ENCODE measurements at places on chromosomes 7 and 10.

DNA sequence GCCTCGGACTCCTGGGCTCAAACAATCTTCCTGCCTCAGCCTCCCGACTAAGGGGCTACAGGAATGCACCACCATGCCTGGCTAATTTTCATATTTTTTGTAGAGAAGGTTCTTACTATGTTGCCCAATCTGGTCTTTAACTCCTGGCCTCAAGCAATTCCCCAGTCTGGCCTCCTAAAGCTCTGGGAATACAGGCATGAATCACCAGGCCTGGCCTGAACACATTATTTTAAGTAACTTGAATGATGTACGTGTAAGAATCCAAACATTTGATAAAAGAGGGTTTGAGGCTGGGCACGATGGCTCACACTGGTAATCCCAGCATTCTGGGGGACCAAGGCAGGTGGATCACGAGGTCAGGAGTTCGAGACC, 13.0 kb upstream of the BAMBI start:
- no peak for DNase-seq

- DNase-seq, result no peak
These were observed 368.5 kb upstream of the MYO3A start for GRCh38 chr10:25565570-25565969.

DNA sequence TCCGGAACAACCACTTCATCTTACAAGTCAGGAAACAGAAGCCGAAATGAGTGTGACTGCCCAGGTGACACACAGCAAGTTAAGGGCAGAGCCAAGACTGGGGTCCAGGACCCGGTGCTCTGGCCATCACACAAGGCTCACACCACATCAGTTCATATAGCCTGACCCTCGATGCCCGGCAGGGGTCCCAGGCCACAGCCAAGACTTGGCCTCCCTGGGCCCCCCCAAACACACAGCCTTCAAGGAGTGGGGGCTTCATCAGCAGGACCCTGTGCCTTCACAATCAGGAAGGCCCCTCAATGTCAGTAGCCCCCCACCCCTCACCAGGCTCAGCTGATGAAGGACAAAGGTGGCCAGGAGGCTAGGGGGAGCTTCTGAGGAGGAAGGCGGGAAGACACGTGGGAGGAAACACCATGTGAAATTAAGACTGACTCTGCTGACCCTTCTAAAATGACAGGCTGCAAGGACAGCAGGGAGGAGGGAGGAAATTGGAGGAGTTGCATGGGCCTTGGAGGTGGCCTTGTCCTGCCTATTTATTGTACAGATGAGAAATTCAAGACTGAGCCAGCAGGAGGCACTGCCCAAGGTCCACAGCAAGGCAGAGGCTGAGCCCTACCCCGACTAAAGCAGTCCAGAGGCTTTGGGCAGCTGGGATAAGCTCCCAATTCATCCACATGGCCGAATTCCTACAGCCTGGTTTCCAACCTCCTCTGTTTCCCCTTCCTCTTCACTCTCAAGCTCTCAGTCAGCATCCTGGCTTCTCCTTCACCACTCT, 216.1 kb upstream of the ZMIZ1 start:
- DNase-seq, result no peak

- no peak for DNase-seq
These were observed 3.5 kb upstream of the C7orf25 start for GRCh38 chr7:42915356-42915755.

- no peak for DNase-seq
These were observed 123.8 kb downstream of the ADRA2A start for GRCh38 chr10:111200505-111201186.

- peak; percentile 0 for DNase-seq
These were observed 442.5 kb downstream of the GLRX3 start for GRCh38 chr10:130578532-130579289.

DNA sequence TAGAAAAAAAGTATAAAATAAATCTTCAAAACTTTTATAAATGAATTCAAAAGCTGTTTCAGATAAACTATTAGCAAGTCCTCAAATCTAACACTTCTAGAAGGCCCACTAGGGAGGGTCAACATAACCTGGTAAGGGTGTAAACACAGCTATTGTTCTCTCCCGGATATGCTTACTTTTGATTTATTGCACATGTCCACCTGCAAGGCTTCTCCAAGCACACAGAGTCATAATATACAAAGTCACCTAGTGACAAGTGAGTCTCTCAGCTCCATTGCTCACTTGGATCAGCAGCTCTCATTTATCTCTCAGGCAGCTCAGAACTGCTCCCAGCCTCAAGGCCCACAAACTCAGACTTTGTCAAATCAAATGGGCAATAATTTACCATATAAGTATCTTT, 44.0 kb upstream of the COL1A2 start:
- DNase-seq, result no peak

- no peak for DNase-seq
These were observed 194.4 kb upstream of the RNF32 start for GRCh38 chr7:156445997-156446761.

DNA sequence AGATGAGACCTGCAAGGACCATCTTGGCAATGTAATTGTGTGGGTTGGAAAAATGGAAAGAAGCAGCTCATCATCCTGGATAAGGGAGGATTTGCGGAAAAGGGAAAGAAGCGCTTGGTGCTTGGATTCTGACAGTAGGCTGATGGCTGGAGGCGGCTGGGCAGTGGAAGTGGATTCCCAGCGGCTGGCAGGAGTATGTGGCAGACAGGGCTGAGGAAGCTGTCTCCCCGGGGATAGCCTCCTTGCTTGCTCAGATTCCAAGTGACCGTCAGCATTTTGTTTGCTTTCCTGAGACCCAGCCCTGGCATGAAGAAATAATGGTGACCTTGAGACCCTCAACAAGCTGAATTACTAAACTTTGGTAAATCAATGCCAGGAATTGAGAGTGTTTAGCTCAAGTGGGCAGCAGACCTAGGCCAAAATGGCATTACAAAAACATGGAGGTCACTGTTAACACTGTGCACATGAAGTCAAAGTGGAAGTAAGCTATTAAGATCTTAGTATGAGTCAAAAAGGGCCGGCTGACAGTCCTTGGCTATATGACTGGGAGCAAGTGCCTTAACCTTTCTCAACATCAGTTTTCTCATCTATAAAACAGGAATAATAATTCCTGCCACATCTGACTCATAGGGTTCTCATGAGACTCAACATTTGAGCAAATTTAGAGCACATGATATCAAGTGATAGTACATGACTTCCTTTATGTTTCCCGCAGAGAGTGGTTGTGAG, 21.3 kb downstream of the SLC25A28 start:
- no peak for DNase-seq

- no peak for DNase-seq
These were observed 124.6 kb upstream of the ZNF479 start for GRCh38 chr7:57256637-57257375.
